ENCODE measurements at places on chromosomes 1 and 21. TPM values are rescaled to one million over a fixed set of nuclear protein-coding genes. Genes with fewer than 3 reads are reported as not detected.

The ATAD3C gene
- 0.14 TPM for total RNA-seq

The SLC22A15 gene
- 3.3 TPM for total RNA-seq

The FNDC10 gene
- 5.6 TPM for total RNA-seq

The VASH2 gene
- total RNA-seq: 0.05 TPM

The ARMH1 gene
- total RNA-seq: not detected

The RXFP4 gene
- total RNA-seq: not detected

Data from airway epithelial cell (primary cell).